ENCODE measurements at places on chromosomes 7 and 10.

GRCh38 chr7:149442924-149443323 lies 17.9 kb downstream of the ZNF777 start:
- no peak for DNase-seq

DNA sequence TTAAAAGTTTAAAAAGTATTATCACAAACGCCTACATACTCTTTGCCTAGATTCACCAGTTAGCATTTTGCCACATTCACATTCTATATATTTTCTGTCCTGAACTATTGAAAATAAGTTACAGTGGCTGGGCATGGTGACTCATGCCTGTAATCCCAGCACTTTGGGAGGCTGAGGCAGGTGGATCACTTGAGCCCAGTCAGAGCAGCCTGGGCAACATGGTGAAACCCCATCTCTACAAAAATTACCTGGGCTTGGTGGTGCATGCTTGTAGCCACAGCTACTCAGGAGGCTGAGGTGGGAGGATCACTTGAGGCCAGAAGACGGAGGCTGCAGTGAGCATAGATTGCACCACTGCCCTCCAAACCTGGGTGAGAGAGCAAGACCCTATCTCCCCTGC lies 5.3 kb downstream of the ARPC1A start:
- DNase-seq, result no peak

- no peak for DNase-seq
These were observed 103.5 kb upstream of the FERD3L start for GRCh38 chr7:19248681-19249080.

GRCh38 chr10:17033529-17034260 lies 95.9 kb downstream of the CUBN start:
- no peak for DNase-seq

- DNase-seq, result no peak
These were observed 107.4 kb downstream of the ZEB1 start for GRCh38 chr10:31426401-31426800.

DNA sequence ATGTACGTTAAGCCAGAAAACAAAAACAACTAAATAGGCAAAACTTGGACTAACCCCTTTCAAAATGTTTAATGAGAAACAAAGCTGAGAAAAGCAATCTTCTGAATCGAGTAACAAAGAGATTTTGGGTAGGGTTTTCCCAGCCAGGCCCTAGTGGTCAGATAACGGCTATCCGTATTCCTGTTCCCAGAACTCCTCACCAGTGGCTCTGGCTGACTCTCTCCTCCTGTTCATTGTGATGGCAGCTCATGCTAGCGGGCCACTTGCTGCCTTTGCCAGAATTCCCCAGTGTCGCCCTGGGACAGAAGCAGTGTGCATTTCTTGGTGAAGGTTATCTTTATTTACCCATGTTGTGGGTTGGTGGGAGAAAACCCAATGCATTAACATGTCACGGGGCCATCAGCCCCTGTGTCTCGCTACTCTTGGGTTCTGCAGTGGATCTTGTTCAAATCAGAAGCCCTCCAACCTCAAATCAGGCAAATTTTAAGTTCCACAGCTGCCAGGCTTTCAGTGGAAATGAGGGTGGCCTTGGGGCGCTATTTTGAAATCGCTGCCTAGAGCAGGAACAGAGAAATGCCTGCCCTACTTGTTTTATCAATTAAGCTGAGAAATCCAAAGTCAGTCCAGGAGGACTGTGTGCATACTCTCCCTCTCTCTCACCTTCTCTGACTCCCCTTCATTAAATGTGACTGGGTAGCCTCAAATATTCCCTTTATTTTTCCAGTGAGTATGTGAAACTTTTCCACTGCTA lies 164.5 kb upstream of the NPVF start:
- DNase-seq, result no peak

DNA sequence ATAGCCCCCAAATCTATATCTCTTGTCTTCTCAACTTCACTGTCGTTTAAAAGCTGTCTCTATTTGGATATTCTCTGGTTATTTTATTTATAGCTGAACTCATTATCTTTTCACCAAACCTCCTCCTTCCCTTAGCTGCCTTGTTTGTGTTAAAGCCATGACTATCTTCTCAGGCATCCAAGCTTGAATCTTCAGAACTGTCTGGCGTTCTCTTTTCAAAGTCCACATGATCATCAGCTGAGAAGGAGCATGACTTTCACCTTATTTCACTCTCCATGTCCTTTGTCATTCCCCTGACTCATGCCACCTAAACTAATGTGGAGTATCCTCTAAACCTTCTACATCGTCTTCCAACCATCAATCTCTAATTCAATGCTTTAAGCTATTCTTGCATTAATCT lies 5.7 kb upstream of the GLCCI1 start:
- DNase-seq, result no peak

DNA sequence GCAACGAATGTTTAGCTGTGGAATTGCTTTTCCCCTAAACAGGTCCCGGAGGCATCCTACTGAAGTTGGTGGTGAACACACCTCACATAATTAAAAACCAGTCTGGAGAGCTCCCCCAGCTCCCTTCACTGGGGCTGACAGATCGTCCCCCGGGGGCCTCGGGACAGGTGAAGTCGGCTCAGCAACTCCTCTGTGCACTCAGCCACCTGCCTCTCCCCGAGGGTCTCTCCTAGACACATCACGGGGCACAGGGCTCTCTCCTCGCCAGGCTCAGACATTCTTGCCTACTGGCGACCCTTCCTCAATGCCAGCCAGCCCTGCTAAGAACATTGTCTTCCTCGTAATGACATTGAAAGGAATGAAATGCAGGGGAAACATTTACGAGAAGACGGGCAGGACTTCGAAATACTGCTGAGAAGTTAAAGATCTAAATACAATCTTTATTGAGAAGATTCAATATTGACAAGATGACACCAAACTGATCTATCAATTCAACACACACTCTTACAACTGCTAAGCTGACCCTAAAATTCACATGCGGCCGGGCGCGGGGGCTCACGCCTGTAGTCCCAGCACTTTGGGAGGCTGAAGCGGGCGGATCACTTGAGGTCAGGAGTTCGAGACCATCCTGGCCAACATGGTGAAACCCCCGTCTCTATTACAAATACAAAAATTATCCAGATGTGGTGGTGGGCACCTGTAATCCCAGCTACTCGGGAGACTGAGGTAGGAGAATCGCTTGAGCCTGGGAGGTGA lies 88.1 kb upstream of the DNAAF5 start:
- no peak for DNase-seq

All from cortex of kidney (tissue), 1 donor.